ENCODE measurements at places on chromosomes 6 and 20.

DNA sequence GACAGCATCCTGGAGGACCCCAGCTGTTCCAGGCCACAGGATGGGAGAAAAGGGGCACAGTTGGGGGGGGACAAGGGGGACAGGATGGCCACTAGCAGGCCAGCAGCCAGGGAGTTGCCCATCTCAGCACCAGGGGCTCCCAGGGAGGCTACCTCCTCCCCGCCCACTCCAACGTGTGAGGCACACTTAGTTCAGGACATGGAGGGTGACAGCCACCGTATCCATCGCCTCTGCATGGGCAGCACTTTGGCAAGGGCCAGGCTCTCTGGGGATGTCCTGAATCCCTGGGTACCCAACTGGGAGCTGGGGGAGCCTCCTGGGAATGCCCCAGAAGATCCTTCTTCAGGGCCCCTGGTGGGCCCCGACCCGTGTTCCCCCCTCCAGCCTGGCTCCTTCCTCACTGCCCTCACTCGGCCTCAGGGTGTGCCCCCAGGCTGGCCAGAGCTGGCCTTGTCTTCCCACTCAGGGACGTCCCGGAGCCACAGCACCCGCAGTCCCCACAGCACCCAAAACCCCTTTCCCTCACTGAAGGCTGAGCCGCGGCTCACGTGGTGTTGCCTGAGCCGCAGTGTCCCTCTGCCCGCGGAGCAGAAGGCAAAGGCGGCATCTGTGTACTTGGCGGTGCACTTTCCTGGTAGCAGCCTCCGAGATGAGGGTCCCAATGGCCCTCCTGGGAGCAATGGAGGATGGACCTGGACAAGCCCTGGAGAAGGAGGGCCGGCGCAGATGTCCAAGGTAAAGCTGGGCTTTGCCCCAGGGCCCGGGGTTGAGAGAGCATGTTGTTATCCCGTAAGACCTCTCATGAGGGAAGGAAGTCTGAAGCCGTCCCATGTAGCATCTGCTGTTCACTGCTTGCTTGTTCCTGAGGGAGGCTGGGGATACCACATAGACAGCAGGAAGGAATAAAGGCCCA lies 30.7 kb downstream of the ZNF831 start:
- no peak overlapping the region for H3K27ac ChIP-seq
- no peak for DNase-seq
- no peak overlapping the region for H3K4me3 ChIP-seq
- no peaks in the 10 kb centered on the region for H3K36me3 ChIP-seq
- H3K4me1 ChIP-seq, result no peaks in the 10 kb centered on the region

GRCh38 chr20:33822991-33823390 lies 11.8 kb downstream of the CHMP4B start:
- H3K27me3 ChIP-seq, result no peaks in the 10 kb centered on the region
- DNase-seq, result no peak

DNA sequence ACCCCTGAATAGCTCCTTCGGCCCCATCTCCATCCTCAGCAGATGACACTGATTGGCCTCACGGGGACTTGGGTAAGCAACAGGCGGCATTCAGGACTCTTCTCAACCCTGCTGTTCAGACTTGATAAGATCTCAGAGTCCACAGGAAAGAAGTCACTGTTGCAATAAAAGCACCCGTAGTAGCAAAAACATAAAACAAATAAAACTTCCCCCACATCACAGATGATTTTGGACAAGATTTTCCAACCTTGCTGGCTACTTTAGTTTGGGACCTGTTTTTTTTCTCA lies 17.1 kb upstream of the C20orf144 start:
- H3K27me3 ChIP-seq, result no peaks in the 10 kb centered on the region
- no peak overlapping the region for H3K4me3 ChIP-seq

- no peak overlapping the region for H3K4me3 ChIP-seq
- no peak overlapping the region for H3K27ac ChIP-seq
- no peak for DNase-seq
Measured at GRCh38 chr20:44021186-44021585, 106.5 kb downstream of the TOX2 start.

DNA sequence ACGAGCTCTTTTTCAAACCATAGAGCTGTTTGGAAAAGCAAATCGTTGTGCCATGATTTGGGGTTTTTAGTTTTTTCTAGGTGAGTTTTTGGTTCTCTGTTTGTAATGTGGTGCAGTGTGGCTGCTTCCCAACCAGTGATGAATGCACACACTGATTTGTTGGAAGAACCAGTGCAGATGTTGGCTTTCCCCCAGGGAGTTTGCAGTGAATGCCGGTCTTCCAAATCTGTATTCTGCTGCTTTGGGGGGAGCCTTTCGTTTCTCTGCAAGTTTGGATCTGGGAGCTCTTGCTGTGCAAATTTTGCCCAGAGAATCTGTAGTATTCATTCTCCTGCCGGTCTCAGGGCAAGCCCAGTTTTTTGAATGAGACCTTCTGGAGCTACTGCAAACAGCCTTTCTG lies 14.5 kb downstream of the HECA start:
- no peaks in the 10 kb centered on the region for H3K4me1 ChIP-seq
- H3K36me3 ChIP-seq, result no peaks in the 10 kb centered on the region
- no peak overlapping the region for H3K27ac ChIP-seq
- H3K27me3 ChIP-seq, result no peaks in the 10 kb centered on the region
- DNase-seq, result no peak

DNA sequence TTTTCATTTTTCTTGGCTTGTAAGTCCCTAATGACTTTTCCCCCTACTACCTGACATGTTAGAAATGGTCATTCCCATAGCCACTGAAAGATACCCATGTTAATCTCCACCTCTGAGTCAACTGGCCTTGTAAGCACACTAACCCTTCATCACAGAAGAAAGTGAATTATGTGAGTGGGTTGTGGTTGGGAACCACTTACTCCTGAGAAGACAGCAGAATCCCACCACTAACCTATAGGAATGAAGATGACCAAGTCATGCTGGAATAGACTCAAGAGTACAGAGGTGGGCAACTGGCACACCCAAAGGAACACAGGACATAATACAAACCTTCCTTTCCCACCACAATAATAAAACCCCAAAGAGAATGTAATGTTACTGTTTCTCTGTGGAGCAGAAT lies 30.1 kb downstream of the RAMACL start:
- H3K27ac ChIP-seq, result peak overlapping the region; percentile 17
- peaks cover 10% of the 10 kb centered on the region for H3K4me1 ChIP-seq
- no peak for DNase-seq
- no peaks in the 10 kb centered on the region for H3K27me3 ChIP-seq
- H3K36me3 ChIP-seq, result no peaks in the 10 kb centered on the region
- no peak overlapping the region for H3K4me3 ChIP-seq

- no peaks in the 10 kb centered on the region for H3K36me3 ChIP-seq
- no peaks in the 10 kb centered on the region for H3K27me3 ChIP-seq
- DNase-seq, result no peak
- no peak overlapping the region for H3K27ac ChIP-seq
- no peak overlapping the region for H3K4me3 ChIP-seq
Measured at GRCh38 chr6:36364669-36365479, 22.6 kb downstream of the ETV7 start.

GRCh38 chr6:6319952-6320811 lies at the start of gene F13A1:
Gene F13A1, minus strand, starts transcription at chr6:6320662. Its CDS starts 1,998 bp downstream, at chr6:6318664.
- DNase-seq, result peak; percentile 69
- no peaks in the 10 kb centered on the region for H3K4me1 ChIP-seq
- no peak within 1 kb of the TSS for H3K27ac ChIP-seq
- no peaks in the 10 kb centered on the region for H3K36me3 ChIP-seq
- peak within 1 kb of the TSS; percentile 27 for H3K4me3 ChIP-seq

DNA sequence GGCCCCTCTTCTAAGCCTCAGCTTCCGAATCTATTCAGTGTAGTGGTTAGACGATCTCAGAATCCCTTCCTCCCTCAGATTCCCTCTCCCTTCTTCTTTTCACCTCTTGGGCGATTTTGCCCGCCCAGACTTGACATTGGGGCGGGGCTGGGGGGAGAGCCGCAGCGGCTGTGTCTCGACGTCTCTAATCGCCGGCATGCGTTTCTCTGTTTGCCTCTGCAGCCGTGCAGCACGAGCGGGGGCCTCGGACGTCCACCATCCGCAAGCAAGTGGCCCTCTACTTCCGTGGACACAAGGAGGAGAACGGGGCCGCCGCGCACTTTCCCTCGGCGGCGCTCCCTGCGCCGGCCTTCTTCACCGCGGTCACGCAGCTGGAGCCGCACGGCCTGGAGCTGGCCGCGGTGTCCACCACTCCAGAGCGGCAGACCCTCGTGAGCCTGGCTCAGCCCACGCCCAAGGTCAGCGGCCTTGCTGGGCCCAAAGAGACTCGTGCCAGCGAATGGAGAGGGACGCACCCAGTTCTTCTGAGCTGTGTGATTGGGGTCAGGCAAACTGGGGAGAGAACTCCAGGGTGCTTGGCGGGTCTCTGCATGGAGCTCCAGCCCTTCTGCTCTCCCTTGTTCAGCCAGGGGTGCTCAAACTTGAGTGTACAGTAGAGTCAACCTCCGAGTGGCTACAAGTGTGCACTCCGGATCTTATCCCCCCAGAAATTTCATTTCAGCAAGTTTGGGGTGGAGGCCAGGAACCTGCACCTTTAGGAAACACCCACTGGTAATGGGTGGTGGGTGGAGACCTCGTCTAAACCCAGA lies 10.7 kb downstream of the NR2E1 start:
- no peak for DNase-seq
- no peaks in the 10 kb centered on the region for H3K27me3 ChIP-seq
- H3K27ac ChIP-seq, result no peak overlapping the region
- no peaks in the 10 kb centered on the region for H3K4me1 ChIP-seq

DNA sequence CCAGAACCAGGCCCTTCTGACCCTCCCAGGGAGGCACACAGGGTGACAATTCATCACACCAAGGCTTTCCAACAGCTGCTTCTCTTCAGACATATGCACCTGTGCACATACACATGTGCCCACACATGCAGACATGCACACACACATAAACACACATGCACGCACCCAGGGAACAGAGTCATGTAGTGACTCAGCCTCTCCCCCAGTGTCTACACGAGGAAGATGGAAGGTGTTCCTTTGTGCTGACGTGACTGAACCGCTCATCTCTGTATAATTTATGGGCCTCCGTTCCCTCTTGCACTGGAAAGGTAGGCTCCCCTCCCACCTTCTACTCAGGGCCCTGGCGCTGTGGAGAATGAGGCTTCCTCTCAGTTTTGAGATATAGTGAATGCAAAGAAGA lies 23.8 kb upstream of the PLEKHG1 start:
- H3K27me3 ChIP-seq, result no peaks in the 10 kb centered on the region
- H3K27ac ChIP-seq, result no peak overlapping the region
- no peaks in the 10 kb centered on the region for H3K4me1 ChIP-seq
- no peak for DNase-seq
- no peaks in the 10 kb centered on the region for H3K36me3 ChIP-seq
- H3K4me3 ChIP-seq, result no peak overlapping the region

GRCh38 chr6:134420614-134421181 lies 102.8 kb upstream of the SGK1 start:
- H3K36me3 ChIP-seq, result no peaks in the 10 kb centered on the region
- no peak for DNase-seq
- H3K27ac ChIP-seq, result no peak overlapping the region
- H3K4me3 ChIP-seq, result no peak overlapping the region
- H3K27me3 ChIP-seq, result no peaks in the 10 kb centered on the region
- H3K4me1 ChIP-seq, result peaks cover 6% of the 10 kb centered on the region

DNA sequence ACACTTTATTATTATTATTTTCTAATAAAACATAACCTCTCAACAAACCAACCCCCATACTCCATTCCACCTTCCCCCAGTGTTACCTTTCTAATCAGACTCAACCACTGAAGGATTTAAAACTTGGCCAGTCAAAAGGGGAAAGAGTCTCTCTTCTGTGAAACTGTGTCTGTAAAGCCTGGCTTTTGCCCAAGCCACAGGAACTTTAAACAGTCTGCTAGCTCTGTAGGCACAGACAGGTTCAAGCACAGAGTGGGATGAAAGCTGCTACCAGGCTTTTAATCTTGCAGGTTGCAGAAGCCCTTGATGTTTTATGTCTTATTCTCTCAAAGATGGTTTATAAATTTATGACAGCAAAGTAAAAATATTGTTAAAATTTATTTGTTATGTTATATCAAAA lies 585.7 kb downstream of the TENT5A start:
- H3K36me3 ChIP-seq, result no peaks in the 10 kb centered on the region
- no peak overlapping the region for H3K27ac ChIP-seq
